ENCODE measurements at places on chromosomes 13 and 19.

GRCh38 chr13:109857803-109858202 is 71.4 kb upstream of the IRS2 start:
- no peak for DNase-seq

DNA sequence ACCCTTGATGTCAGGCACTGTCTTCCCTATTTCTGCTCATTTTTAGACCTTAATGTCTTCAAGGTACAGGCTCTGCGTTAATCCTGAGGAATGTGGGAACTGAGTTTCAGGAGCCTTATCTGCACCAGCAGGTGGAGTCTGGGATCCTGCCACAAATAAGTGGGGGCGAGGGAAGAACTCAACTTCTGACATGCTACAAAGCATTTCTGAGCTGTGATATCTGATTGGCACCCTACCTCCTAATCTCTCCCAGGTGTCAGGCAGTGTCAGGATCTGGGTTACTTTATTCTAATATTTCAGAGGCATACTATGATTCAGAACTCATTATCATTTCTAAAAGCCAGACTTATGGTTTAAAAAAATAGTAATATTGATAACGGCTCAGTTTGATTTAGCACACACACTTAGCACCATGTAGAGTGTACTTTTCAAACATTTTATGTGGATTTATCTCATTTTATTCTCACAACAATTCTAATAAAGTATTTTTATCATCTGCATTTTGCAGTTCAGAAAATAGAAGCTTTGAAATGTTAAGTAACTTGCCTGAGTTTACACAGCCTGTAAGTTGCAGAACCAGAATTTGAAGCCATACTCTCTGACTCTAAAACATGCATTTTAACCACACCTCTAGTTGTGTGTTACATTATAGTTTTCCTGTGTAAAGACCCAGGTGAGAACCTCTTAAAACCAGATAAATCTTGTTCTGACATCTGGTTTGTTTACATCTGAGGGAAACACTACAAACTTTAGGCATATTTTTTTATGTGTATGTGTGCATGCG is 358.6 kb downstream of the TDRD3 start:
- DNase-seq = no peak

- no peak for DNase-seq
Measured at GRCh38 chr19:7545904-7546303, 10.4 kb downstream of the PNPLA6 start.

GRCh38 chr13:113491418-113491883 is 940 bp upstream of the DCUN1D2 start:
- no peak for DNase-seq

- no peak for DNase-seq
Measured at GRCh38 chr19:10871711-10872545, 575 bp downstream of the CARM1 start.

DNA sequence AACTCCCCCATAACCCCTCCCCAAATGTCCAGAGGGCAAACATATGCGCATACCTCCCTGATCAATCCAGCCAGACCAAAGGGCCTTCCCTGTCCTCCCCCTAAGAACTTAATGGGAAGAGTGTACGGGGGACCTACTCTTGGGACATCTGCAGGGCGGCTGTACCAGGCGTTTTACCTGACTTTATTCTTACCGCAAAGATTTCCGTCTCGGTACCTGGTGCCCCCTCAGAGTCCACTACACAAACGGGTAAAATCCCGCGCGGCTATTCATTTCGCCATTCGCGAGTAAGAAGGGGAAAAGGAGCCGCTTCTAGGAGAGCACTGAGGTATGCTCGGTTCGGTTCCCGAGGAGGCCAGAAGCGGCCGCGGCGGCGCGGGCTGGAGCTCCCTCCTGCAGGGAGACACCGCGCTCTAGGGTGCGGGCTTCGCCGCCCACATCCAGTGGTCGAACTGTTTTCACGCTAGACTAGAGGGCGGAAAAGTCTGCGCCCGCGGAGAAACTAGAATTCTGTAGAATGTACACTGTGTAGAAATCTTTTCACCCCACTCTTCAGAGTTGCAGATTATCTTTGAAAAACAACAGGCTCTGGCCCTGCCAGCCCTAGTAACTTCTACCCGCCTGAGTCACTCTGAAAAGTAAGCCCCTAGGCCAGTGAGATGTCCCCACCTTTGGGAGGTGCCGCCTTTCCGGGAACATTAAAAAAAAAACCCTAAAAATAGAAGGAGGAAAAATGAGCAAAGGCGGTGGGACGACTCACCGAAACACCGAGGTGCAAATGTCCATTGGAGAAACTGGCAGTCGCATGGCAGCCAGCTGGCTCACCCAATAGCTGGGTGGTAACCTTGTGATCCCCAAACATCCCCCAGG is 3.8 kb upstream of the TSHZ3 start:
- no peak for DNase-seq

DNA sequence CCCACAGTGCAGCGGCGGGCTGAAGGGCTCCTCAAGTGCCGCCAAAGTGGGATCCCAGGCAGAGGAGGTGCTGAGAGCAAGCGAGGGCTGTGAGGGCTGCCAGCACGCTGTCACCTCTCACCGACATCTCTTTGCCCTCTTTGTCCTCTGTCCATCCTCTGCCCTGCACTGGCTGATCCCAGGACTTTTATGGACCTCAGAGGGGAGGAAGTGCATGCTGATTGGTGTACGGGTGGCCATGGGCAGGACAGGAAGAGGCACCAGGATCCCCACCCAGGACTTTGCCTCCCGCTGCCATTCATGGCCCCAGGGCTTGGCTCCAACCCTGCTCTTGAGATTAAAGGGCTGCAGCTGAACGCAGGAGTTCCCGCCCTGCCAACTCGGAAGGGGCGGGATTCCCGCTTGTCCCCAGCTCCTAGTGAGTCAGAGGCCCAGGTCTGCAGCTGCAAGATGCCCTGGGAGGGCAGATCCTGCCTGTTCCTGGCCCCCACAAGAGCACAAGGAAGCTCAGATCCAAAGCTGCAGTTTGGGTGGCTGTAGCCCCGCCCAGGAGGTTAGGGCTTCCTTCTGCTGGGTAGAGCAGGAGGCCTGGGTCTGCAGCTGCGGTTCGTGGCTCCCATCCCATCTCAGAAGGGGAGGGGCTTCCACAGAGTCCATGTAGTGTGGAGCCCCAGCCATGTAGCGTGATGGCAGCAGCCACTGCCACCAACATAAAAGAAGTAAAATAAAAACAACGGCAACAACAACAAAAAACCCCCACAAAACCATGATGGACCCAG is 1716.7 kb downstream of the SLITRK1 start:
- no peak for DNase-seq

- DNase-seq = no peak
Measured at GRCh38 chr13:113967206-113967720, 6.6 kb downstream of the C13orf46 start.

DNA sequence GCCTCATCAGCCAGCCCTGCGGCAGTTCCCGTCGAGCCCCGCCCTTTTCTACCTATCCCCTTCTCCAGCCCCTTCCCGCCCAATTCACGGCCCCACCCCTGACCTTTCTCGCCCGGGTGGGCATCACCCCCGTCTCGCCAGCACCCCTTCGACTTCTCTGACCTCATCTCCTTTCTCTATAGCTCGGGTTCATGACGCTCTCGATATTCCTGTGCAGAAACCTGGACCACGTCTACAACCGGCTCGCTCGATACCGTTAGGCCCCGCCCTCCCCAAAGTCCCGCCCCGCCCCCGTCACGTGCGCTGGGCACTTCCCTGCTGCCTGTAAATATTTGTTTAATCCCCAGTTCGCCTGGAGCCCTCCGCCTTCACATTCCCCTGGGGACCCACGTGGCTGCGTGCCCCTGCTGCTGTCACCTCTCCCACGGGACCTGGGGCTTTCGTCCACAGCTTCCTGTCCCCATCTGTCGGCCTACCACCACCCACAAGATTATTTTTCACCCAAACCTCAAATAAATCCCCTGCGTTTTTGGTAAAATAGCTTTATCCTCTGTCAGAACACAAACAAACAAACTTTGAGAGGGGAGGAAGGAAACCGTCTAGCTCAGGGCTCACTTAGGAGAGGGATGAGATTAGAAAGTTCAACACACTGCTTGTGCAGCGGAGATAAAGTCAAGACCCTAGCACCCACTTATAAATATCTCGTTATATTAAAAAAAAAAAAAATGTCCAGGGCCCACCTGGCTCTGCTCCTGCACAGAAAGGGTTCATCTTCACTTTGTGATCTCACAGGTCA is 5.1 kb downstream of the CD37 start:
- no peak for DNase-seq

DNA sequence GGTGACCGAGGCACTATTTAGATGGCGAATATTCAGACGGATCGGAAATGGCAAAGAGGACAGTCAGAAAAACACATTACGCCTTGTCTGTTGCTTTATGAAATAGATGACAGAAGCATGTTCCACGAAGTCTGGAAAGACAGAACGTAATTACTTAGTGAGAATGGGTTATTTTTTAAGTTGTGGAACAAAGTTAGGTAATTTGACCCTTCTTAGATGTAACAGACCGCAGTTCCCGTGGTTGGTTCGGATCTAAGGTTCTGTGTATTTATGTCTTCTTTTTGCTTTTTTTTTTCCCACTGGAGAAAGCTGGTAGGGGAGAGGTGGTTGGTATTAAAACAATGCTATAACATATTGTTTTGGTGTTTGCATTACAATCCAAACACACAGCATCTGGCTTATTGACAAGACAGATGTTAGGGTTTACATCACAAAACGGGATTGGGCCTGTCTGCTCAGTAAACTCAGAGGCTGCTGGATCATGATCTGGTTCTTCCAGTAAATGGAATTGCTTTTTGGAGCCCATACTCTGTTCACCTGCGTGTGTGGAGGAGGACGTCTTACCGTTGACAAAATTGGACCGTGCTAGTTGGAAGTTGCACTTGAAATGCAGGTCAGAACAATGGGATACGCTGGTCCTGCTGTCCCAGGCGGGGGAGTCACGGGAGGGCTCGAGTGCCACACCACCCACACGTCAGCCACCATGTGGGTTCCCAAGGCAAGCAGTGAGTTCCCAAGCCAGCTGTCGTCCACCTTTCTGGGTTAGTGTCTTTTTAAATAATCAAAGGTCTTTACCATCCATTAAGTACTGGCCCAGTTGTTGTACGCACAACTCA is 13.8 kb downstream of the ATP11A start:
- DNase-seq = no peak

All from stimulated activated CD8-positive, alpha-beta memory T cell treated with anti-CD3 and anti-CD28 coated beads, Interleukin-7, amount 100 ng/mL, for 1 hour (primary cell).